T-cell (primary cell): ENCODE measurements at places on chromosomes 16 and 17. TPM values are rescaled to one million over a fixed set of nuclear protein-coding genes. Genes with fewer than 3 reads are reported as not detected.

- no peak for DNase-seq
Observed at GRCh38 chr16:21023509-21024202, 123.1 kb downstream of the LYRM1 start.

DNA sequence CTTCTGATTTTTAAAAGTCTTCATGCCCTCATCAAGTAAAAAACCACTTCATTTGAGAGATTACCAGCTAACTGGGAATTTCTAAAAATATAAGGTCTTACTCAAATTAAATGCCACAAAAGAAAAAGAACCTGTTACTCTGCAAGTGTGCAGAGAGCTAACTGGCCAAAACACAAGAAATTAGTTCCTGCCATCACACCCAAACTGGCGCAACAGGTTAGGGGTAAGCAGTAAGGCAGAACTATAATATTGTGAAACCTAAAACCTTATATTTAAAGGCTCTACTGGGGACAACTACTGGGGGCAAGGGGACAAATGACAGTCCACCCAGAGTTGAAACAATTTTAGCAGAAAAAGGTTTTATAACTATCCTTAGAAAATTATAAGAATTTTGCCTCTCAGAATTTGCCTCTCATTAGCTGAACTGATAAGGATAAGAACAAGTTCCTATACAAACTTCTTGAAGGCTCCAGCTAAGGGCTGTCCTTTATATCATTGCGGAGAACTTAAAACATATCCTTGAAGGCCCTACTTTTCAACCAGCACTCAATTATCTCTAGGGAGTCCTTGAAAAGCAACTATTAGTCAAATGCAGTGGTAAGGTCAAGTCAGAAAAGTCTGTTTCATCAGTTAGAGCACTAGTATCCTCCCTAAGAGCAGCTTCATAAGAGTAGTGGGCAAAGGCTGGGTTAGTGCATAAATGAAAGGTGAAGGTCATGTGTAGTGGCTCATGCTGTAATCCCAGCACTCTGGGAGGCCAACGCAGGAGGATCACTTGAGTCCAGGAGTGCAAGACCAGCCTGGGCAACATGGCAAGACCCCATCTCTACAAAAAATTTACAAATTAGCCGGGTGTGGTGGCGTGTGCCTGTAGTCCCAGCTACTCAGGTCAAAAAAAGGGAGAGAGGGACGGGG, 31.5 kb downstream of the SMURF2 start:
- DNase-seq, result no peak

GRCh38 chr17:35089586-35090296, 26.2 kb upstream of the RFFL start:
- DNase-seq, result peak; percentile 30

- DNase-seq, result no peak
Observed at GRCh38 chr16:57165938-57166337, 19.9 kb downstream of the PSME3IP1 start.

GRCh38 chr17:327971-328370, 24.6 kb downstream of the RPH3AL start:
- DNase-seq, result no peak

DNA sequence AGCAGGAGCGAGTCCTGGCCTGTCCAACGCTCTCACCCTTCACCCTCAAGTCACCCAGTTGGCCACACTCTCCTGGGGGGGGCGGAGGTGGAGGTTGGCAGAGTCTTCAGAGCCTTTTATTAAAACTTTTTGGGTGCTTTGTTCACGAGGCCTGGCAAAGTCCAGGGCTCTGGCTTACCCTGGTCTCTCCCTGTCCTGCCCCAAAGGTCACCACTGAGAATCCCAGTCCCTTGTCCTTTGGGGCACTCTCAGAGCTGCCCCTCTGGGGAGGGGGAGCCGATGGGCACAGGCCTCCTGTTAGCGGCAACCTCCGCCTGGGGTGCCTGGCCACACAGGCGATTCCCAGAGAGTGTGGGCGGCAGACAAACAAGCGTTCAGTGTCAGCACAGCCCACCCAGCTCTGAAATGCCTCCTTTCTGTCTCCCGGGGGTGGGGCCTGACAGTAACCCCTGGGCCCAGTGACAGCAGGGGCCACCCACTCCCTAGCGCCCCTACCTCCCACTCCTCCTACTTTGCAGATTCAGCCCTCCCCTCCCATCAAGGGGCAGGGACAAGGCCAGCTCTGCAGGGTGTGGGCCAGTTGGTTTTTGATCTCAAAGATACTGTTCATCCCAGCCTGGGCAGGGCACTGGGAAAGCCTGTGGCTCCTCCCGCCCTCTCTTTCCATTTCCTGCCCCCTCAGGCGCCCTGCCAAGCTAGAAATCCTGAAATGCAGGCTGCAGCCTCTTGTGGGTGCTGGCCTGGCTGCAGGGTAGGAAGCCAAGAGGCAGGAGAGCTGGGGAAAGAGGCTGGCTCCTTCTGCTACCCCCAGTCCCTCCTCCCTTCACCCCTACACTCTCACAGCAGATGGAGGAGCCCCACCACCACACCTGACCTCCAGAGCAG, 36.6 kb upstream of the EMP2 start:
- no peak for DNase-seq

DNA sequence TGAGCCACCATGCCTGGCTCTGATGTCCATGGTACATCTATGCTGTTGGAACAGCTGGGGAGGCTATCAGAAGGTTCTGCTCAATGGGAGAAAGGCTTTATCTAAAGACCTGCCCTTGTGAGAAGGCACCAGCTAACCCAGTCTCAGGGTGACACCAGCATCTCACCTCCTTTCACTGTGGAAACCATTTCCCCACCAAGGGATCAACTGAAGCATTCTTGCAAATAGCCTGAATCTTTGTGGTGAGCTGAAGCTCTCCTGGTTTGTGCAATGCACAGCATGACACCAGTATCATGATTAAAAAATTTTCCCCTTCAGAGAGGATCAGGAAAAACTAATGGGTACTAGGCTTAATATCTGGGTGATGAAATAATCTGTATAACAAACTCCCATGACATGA, 5.1 kb downstream of the CCL18 start:
- DNase-seq, result no peak

DNA sequence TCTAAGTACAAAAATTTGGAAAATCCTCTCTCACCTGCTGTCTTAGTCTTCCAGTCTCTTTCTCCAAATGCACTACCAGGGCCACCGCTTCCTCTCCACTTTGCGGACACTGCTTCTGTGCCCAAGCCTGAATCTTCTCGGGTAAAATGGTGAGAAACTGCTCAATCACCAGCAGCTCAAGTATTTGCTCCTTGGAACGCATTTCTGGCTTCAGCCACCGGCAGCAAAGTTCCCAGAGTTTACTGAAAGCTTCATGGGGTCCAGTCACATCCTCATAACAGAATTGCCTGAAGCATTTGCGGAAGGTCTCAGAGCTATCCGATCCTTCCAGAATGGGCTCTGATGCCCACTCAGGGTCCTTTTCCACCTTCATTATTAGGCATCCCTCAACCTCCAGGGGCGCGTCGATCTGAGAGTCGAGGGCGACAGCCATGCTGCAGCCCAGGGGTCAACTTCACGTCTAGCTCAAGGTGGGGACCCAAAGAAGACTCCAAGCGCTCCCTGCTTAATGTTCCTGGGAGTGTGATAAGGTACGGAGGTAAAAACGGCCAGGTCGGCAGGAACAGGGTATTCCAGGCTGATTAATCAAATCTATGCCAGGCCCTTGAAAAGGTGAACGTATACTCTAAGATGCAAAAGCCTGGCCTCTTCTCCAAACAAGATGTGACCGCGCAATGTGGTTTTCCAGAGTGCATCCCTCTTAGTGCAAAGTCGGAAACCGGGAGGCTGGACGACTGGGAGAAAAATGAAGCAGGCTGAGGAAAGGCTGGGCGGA, 763 bp downstream of the ZKSCAN2 start:
- peak; percentile 21 for DNase-seq

DNA sequence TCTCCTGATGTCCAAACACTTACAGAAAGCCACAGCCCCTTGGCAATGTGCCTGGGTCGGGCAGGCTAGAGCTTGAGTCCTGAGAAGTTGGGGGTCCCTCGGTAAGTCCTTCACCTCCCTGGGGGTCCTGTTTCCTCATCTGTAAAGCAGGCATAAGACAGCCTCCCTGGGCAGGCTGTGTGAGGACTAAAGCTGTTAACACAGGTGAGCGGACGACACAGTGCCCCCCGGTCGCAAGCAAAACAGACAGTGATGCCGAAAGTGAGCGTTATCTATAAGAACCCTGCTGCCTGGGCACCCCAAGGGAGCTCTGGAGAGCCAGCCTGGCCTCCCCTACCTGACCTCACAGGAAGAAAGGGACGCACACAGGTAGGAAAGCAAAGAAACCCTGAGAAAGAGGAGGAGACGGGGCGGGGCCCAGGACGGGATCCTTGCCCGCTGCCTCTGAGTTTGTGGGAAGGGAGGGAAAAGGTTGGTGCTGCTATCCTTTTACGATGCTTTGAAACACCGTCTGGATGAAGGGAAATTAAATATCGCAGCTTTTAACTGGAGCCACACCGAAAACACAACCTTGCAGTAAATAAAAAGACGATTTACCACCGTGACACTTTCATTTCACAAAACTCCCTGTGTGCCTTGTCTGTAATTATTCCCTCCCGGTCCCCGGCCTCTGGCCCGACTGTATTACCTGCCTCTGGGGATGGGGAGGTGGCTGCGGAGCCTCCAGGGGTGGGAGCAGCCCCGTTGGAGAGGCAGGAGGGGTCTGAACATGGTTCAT, 67.1 kb downstream of the ENGASE start:
- no peak for DNase-seq

DNA sequence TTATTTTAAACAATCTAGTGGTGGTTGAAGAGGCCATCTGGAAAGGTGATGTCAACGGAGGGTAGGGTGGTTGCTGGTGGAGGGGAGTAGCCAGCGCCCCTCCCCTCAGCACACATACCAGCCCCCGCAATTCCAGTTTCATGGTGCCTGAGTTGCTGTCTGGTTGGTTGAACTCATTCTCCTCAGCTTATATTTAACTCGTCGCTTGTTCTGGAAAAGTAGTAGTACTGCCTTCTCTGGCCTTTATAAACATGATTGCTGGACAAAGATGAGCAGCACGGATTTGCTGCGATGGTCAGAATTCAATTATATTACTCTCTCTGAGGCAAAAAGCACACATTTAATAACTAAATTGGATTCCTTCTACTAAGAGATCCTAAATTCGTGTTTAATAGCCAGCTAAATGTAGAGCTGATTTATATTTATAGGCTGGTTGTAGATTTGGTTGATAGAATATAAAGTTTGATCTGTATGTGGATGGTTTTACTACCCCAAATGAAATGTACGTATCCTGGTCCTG, 238.0 kb upstream of the TBX2 start:
- DNase-seq, result no peak

DNA sequence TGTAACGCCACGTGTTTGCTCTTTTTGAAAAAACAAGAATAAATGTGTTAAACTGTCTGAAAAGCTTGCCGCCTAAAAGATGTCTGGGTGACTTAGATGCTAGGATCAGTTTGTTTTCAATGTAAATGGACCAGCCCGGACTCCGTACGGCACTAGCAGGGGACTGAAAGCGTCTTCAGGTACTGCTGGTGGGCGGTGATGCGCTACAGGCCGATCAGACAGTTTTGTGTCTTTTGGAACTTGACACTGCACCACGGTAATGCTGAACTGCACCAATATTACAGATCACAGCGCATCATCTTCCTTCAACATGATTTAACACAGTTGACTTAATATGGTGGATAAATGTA, 727 bp upstream of the MBTPS1 start:
- no peak for DNase-seq

DNA sequence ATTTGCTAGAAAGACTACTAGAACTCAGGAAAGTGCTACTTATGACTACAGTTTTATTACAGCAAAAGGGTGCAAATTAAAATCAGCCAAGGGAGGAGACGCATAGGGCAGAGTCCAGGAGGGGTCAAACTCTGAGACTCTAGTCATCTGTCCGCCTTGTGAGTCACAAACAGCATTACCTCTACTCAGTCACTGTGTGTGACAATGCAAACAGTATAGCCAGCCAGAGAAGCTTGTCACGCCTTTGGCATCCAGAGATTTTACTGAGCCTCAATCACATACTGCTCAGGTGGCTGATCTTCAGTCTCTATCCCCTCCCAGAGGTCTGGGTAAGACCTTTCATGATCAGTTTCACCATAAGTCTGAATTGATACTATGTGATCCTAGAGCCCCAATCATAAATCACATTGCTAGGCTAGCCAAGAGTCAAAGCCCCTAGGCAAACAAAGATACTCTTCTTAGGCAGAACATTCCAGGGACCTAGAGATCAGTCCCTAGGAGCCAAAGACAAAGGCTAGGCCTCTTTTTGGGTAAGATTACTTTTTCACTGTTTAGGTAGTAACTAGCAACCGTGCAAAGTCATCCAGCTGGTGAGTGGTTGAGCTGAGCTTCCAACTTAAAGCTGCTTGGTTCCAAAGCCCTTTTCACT, 48.8 kb upstream of the CLEC19A start:
- DNase-seq, result no peak

- no peak for DNase-seq
Observed at GRCh38 chr17:80491478-80492342, 15.3 kb upstream of the NPTX1 start.

The KRT9 gene
- total RNA-seq, result not detected

The ELMO3 gene
- total RNA-seq, result 11.7 TPM

The CA4 gene
- not detected for total RNA-seq

The DOC2B gene
- total RNA-seq, result 0.16 TPM

The C17orf100 gene
- total RNA-seq, result 3.5 TPM

The ANKS3 gene
- total RNA-seq, result 32.2 TPM

The CTRB2 gene
- total RNA-seq, result 14.4 TPM

The TEX19 gene
- total RNA-seq, result not detected

The PHOSPHO1 gene
- total RNA-seq, result not detected
